ENCODE measurements at places on chromosomes 2 and 18.

GRCh38 chr18:25962176-25962575 is 128.2 kb downstream of the SS18 start:
- no peak for DNase-seq

- DNase-seq, result no peak
Measured at GRCh38 chr2:84891355-84892010, 10.6 kb upstream of the TRABD2A start.

DNA sequence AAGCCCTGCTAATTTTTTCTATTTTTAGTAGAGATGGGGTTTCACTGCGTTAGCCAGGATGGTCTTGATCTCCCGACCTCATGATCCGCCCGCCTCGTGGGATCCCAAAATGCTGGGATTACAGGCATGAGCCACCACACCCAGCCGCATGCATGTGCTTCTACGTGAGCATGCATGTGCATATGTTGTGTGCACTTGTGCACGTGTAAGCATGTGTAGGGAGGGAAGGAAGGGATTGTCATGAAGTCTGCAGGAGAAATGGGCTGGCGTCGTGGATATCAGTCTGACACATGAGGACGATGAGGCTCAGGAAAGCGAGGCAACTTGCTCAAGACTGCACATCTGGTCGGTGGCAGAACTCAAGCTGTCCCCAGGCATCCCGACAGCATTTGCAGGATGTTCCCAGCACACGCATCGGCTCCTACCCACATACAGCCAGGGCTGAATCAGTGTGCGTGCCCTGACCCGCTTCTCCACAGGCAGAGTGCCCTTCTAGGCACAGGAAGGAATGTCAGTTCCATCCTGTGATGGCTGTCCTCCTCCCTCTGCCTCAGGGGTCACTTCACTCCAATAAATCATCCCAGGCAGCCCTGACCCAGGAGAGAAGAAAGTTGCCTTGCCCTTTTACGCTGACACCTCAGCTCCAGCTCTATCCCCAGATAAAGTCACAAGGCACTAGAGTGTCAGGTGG is 49.9 kb upstream of the SLC14A2 start:
- no peak for DNase-seq

GRCh38 chr2:100208141-100208770 is 65.9 kb upstream of the AFF3 start:
- DNase-seq, result no peak

All from occipital lobe (tissue), 3 donors.